ENCODE measurements at places on chromosomes 1 and 21.

DNA sequence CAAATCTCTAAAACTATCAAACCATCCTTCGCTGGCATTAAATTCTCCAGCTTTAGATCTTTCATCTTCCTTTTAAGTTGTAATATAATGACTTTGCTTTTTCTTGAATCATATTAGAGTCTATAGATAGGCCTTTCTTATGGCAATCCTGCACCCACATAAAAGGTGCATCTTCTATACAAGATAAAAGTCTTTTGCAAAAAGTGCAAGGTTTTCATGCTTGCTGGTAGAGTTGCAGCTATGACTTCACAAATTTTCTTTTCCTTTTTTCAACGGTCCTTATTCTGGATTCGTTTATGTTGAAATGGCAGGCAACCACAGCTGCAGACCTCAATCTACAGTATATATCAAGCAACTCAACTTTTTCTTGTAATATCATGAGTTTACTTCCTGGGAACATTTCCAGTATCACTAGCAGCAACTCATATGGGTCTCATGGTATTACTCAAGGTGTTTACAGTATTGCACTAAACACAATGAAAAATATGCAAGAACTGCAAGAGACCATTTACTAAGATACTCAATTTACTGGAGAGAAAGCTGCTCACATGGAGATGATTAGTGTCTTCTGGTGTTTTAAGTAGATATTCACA lies 22.1 kb downstream of the OMA1 start:
- no peak for DNase-seq

DNA sequence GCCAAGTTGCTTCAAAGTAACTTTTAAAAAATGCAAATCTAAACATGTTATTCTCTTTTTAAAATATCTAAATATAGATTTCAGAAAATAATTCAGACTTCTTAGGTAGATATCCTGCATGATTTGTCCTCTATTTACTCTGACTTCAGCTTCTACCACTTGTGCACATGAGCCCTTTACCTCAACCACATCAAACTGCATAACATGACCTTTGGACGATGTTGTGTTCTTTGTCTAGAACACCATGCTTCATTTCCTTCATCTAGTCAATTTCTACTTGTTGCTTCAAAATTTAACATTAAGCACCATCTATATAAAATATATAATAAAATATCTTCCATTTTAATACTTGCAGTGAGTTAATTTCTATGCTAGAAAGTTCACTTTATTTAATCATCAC lies 96.9 kb downstream of the PLPP3 start:
- DNase-seq, result no peak

DNA sequence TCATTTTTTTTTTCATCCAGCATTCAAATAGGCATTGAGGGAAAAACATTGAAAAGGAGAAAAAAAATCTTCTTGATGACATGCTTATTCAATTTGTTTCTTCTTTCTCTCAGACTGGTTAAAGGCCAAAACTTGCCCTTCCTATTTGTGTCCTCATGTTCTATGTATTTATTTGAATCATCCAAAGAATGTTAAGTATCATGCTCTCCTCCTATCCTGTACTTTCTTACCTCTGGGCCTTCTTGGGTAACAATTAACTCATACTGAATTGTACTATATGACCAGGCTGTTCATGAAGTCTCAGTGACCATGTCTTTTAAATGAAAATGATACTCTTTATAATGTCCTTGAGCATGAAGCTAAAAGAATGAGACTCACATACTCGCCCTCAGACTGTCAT lies 36.5 kb upstream of the DENND1B start:
- DNase-seq, result no peak

DNA sequence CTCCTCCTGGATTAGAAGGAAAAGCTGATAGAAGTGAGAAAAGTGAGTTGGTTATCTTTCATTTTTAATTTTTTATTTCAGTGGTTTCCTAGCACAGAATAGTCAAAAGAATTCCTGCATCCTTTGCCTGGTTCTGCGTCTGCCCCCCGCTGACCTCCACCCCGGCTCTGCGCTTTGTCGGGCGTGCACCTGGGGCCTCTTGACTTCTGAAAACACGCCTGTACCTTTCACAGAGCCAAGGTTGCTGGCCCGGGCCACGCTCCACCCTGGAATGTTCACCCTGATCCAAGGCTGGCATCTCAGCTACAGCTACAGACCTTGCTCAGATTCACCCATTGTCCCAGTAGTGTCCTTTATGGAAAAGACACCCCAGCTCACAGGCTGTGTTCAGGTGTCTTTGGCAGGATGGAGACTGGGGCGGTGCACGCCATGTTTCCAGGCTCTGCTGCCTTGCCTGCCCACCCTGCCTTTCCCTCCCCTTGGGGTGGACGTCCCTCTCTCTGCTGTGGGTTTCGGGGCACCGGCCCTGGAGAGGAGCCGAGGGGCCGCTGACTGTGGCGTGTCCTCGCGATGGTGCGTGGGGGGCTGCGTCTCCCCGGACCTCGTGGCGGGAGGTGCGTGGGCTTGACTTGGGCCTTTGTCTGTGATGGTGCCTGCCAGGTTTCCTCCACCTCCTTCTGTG lies 40.3 kb upstream of the DIP2A start:
- DNase-seq, result no peak

GRCh38 chr1:154866257-154867063 lies 3.6 kb downstream of the KCNN3 start:
- no peak for DNase-seq

DNA sequence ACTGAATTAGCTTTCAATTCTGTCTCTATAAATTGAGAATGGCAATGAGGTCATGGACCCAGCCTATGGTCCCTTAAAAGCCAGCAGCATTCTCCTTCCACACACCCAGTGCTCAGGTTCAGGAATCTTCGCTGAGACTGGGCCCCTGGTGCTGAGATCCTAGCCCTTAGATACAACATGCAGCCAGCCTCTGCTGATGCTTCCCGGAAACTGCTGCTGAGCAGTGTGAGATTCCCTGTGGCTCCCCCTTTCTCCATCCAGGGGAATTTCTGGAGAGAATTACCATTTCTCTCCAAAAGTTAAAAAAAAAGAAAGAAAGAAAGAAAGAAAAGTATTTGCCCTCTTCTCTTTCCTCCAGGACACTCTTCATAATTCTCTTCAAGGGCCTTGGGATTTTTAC lies 31.7 kb upstream of the RALGPS2 start:
- no peak for DNase-seq

GRCh38 chr21:39422527-39423241 lies 22.9 kb downstream of the LCA5L start:
- DNase-seq, result no peak

DNA sequence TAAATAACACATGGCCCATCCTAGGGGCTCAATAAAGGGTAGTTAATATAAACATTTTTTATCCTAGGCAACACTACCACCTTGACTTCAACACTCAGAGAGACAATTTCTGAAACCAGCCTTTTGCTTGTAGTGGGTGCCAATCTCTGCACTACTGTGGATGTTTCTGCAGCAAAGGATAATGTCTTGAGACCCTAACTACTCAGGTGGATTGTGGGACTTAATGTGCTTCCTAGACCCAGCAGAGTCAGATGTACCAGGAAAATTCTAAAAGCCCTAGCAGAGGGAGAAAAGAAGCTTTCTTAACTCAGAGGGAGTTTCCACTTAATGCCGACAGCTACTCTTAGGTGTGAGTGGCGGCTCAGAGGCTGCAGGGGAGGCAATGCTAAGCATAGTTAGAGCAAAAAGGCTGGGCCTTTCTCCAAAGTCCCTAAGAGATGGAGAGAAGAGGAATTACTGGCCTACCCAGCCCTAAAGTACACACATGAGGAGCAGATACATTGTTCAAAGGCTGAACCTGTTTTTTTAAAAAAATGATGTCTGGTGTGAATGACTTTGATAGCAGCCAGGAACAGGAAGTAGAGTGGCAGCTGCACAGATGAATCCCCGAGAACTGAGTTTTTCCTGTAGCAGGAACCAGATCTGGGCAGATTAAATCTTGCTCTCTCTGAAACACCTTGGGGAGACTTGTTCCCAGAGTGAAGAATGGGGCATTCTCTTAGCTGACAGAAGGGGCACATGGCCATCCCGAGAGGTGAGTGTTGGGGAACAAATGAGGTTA lies 33.5 kb upstream of the ABCD3 start:
- no peak for DNase-seq

GRCh38 chr1:36123356-36123755 lies 1.7 kb downstream of the COL8A2 start:
- no peak for DNase-seq

- no peak for DNase-seq
Observed at GRCh38 chr1:201719812-201720521, 109.0 kb upstream of the IPO9 start.

- no peak for DNase-seq
Observed at GRCh38 chr1:222920169-222920568, 105.3 kb downstream of the DISP1 start.

DNA sequence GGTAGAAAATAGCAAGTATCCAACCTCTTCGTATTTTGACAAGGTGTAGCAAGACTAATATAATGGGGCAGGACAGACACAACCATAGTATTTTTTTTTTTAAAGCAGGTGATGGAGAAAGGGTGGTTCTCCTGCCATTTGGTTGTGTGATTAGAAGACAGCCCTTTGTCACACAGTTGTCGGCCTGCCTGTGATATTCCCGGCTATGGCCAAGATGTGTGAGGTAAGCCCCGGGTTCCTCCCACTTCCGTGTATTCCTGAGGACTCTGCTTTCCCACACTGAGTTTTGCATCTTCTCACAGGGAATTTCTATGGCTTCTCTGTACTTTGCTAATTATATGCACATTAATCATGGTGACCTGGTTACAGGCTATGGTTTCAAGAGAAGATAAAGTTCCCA lies 35.9 kb downstream of the ZNF496 start:
- DNase-seq, result no peak
